ENCODE measurements at places on chromosomes 4 and X. TPM values are rescaled to one million over a fixed set of nuclear protein-coding genes. Genes with fewer than 3 reads are reported as not detected.
A peak's percentile ranks its signal among the peaks of the same experiment; 100 is the strongest.

- no peaks in the 10 kb centered on the region for H3K36me3 ChIP-seq
- H3K4me3 ChIP-seq = no peak overlapping the region
- no peak overlapping the region for H3K27ac ChIP-seq
Observed at GRCh38 chrX:150162141-150162540, 201.0 kb upstream of the MAMLD1 start.

- H3K4me3 ChIP-seq = no peak overlapping the region
- no peak overlapping the region for H3K27ac ChIP-seq
- no peaks in the 10 kb centered on the region for H3K27me3 ChIP-seq
- no peak for DNase-seq
Observed at GRCh38 chrX:101491943-101492342, 6.7 kb downstream of the ARMCX4 start.

GRCh38 chrX:40262157-40263013, 164.6 kb upstream of the BCOR start:
- H3K27ac ChIP-seq = peak overlapping the region; percentile 71
- H3K4me3 ChIP-seq = no peak overlapping the region
- H3K27me3 ChIP-seq = no peaks in the 10 kb centered on the region
- DNase-seq = peak; percentile 43
- no peaks in the 10 kb centered on the region for H3K4me1 ChIP-seq
- H3K36me3 ChIP-seq = no peaks in the 10 kb centered on the region

DNA sequence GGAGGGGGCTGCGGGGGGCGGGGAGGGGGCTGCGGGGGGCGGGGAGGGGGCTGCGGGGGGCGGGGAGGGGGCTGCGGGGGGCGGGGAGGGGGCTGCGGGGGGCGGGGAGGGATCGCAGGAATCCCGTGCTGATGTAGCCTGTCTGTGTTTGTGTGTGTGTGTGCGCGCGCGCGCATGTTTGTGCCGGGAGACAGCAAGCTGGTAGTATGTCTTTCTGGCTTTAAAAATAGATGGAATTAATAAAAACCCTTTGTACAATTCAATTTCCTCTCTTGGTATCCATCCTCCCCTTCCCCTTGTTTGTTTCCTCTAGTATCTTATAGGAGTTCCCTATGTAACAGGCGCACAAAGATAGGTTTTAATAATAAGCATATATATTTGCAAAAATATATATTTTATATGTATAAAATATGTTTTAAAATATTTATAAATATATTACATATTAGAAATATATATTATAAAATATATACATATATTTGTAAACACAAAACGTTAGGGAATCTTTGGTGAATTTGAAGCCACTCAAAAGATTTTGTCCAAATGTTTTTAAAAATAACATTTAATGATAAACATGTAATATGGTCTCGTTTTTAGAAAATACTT, 782 bp downstream of the ARHGAP24 start:
- peak overlapping the region; percentile 61 for H3K4me3 ChIP-seq
- H3K27ac ChIP-seq = peak overlapping the region; percentile 79
- no peaks in the 10 kb centered on the region for H3K36me3 ChIP-seq
- no peaks in the 10 kb centered on the region for H3K4me1 ChIP-seq

Gene KIAA1210
- total RNA-seq = not detected
